ENCODE measurements at places on chromosomes 13 and 19. TPM values are rescaled to one million over a fixed set of nuclear protein-coding genes. Genes with fewer than 3 reads are reported as not detected.

GRCh38 chr13:34207872-34208271, 389.9 kb downstream of the RFC3 start:
- H3K4me3 ChIP-seq: no peak overlapping the region
- H3K27me3 ChIP-seq: no peaks in the 10 kb centered on the region

The THSD1 gene
- 9.7 TPM for polyA plus RNA-seq

The CCDC8 gene
- polyA plus RNA-seq: 5.2 TPM

DNA sequence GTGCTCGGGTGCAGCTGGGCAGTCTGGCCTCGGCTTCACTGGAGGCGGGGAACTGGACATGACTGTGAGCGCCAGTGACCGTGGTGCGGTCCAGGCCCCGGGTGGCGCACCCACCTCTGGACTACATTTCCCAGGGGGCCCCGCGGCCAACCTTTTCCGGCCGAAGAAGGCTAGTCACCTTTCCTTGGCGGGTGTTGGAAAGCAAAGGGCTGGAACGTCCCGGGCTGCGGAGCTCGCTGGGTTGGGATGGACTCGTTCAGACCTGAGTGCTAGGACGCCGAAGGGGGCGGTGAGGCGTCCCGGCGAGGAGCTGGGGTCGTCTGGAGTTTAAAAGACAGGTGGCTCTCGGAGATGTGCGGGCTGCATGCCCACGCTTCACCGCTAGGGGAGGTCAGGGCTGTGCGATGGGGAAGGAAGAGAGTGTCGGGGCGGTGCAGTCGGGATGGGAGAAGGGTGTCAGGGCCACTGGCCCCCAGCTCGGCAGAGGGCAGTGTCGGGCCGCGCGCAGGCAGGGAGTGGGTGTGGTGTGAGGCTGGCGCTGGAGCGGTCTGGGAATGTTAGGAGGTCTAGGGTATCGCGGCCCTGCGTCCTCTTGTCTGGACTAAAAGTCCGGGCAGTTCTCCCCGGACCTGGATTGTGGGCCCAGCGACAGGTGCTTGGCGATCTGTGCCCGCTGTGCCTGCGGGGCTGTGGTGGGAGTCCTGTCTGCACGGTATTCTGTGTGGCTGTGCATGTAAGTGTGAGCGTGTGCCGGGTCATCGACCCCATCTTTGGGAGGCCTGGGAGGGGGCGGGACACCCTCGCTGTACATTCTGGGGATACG, 57.1 kb downstream of the ZNF568 start:
- peak overlapping the region; percentile 74 for H3K4me3 ChIP-seq
- no peak overlapping the region for H3K27ac ChIP-seq
- peaks cover 3% of the 10 kb centered on the region for H3K4me1 ChIP-seq
- peak; percentile 7 for DNase-seq
- H3K36me3 ChIP-seq: no peaks in the 10 kb centered on the region
- no peaks in the 10 kb centered on the region for H3K27me3 ChIP-seq

GRCh38 chr13:42847891-42848663, 66.7 kb downstream of the FAM216B start:
- DNase-seq: no peak
- no peak overlapping the region for H3K27ac ChIP-seq
- no peaks in the 10 kb centered on the region for H3K36me3 ChIP-seq
- H3K4me3 ChIP-seq: no peak overlapping the region

- no peaks in the 10 kb centered on the region for H3K27me3 ChIP-seq
- H3K36me3 ChIP-seq: no peaks in the 10 kb centered on the region
- H3K27ac ChIP-seq: no peak overlapping the region
- DNase-seq: no peak
- no peak overlapping the region for H3K4me3 ChIP-seq
These were observed 19.6 kb upstream of the SLC15A1 start for GRCh38 chr13:98771838-98772611.

The ONECUT3 gene
- polyA plus RNA-seq: under 0.01 TPM

- no peaks in the 10 kb centered on the region for H3K27me3 ChIP-seq
- DNase-seq: no peak
- H3K27ac ChIP-seq: no peak overlapping the region
- peaks cover 37% of the 10 kb centered on the region for H3K4me1 ChIP-seq
These were observed 2.4 kb downstream of the ALOX5AP start for GRCh38 chr13:30737511-30738337.

DNA sequence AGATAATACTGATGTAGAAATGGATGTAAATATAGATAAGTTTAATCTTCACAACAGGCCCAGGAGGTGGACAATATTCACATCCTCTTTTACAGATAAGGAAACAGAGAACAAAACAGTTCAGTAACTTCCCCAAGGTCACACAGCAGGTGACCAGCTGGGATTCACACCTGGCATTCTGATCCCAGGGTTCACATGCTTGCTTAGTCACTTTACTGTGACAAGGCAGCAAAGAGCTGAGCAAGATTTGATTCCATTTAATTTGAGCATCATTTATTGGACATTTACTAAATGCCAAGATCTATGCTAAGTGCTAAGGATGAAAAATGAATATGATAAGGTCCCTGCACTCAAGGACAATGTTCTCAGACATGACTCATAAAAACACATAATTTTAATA, 94.1 kb upstream of the STARD13 start:
- H3K4me3 ChIP-seq: no peak overlapping the region
- no peak overlapping the region for H3K27ac ChIP-seq
- DNase-seq: no peak
- H3K36me3 ChIP-seq: no peaks in the 10 kb centered on the region
- no peaks in the 10 kb centered on the region for H3K27me3 ChIP-seq

- peaks cover 11% of the 10 kb centered on the region for H3K36me3 ChIP-seq
- H3K4me3 ChIP-seq: no peak overlapping the region
- H3K27ac ChIP-seq: no peak overlapping the region
- peaks cover 12% of the 10 kb centered on the region for H3K4me1 ChIP-seq
- no peaks in the 10 kb centered on the region for H3K27me3 ChIP-seq
These were observed 5.3 kb downstream of the CARM1 start for GRCh38 chr19:10876459-10877240.

DNA sequence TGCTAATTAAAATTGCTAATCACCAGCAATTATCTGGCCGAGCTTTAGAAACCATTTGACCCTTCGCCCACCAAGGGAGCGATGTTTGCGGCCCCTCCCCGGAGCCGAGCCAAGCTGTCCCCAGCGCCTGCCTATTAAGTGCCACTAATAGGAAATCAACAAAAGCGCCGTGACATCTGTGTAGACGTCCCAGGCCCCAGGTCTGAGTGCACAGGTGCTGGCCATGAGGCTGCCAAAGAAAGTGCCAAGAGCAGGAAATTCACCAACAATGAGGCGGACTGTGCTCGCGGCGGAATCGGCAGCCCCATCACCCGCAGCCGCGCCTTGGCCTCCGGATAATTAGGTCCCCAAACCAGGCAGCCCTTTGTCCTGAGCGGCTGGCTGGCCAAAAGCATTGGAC, 44.5 kb upstream of the SPACA7 start:
- H3K4me1 ChIP-seq: no peaks in the 10 kb centered on the region
- H3K36me3 ChIP-seq: no peaks in the 10 kb centered on the region
- DNase-seq: no peak
- H3K27me3 ChIP-seq: peaks cover 23% of the 10 kb centered on the region

DNA sequence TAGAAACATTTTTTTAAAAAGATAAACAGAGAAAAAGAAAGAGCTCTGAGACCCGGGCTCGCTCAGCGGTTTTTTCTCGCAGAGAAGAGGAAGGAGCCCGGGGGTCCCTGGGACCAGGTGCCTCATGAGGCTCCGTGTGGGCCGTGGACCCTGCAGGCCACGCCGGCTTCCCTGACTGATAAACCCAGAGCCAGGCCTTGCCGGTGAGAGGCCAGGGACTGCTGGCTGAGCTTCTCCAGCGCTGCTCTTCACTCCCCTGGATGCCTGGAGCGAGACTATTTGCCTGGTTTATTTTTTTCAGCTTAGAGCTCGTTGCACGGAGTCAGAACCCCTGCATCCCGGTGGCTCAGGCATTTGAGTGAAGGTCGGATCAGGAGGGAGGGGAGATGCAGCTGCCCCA, 53.4 kb upstream of the F7 start:
- DNase-seq: no peak
- H3K4me1 ChIP-seq: no peaks in the 10 kb centered on the region
- H3K36me3 ChIP-seq: no peaks in the 10 kb centered on the region
- no peak overlapping the region for H3K27ac ChIP-seq
- no peaks in the 10 kb centered on the region for H3K27me3 ChIP-seq

- no peaks in the 10 kb centered on the region for H3K36me3 ChIP-seq
- no peak overlapping the region for H3K4me3 ChIP-seq
- DNase-seq: no peak
- peaks cover 8% of the 10 kb centered on the region for H3K4me1 ChIP-seq
- H3K27me3 ChIP-seq: no peaks in the 10 kb centered on the region
- H3K27ac ChIP-seq: peak overlapping the region; percentile 8
These were observed 133.2 kb downstream of the VWA8 start for GRCh38 chr13:41827507-41828213.

The FXYD7 gene
- not detected for polyA plus RNA-seq

- H3K4me3 ChIP-seq: no peak overlapping the region
- H3K27me3 ChIP-seq: peaks cover 57% of the 10 kb centered on the region
- no peaks in the 10 kb centered on the region for H3K36me3 ChIP-seq
- H3K27ac ChIP-seq: no peak overlapping the region
These were observed 7.1 kb upstream of the POU4F1 start for GRCh38 chr13:78610381-78610883.

GRCh38 chr19:2119921-2120785, 23.4 kb downstream of the IZUMO4 start:
- H3K27ac ChIP-seq: no peak overlapping the region
- DNase-seq: no peak
- H3K36me3 ChIP-seq: peaks cover 58% of the 10 kb centered on the region
- H3K4me3 ChIP-seq: no peak overlapping the region
- H3K27me3 ChIP-seq: no peaks in the 10 kb centered on the region
- no peaks in the 10 kb centered on the region for H3K4me1 ChIP-seq

The HNRNPA1L2 gene
- 7.2 TPM for polyA plus RNA-seq

- no peaks in the 10 kb centered on the region for H3K27me3 ChIP-seq
- no peaks in the 10 kb centered on the region for H3K36me3 ChIP-seq
- no peak overlapping the region for H3K4me3 ChIP-seq
- no peaks in the 10 kb centered on the region for H3K4me1 ChIP-seq
- no peak for DNase-seq
These were observed 14.1 kb upstream of the PCDH8 start for GRCh38 chr13:52862358-52863206.

DNA sequence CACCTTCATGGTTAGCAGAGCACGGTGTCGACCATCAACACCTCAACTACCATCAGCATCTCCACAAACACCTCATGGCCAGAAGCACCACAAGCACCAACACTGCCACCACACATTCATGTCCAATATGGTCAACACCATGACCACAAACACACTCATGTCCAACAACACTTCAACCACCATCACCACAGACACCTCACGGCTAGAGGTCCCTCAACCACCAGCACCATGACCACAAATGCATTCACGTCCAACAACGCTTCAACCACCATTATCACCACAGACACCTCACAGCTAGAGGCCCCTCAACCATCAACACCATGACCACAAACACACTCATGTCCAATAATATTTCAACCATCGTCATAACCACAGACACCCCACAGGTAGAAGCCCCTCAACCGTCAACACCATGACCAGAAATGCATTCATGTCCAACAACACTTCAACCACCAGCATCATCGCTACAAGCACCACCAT, 10.2 kb downstream of the TRAPPC5 start:
- no peak overlapping the region for H3K27ac ChIP-seq
- H3K4me1 ChIP-seq: no peaks in the 10 kb centered on the region
- H3K27me3 ChIP-seq: no peaks in the 10 kb centered on the region
- no peaks in the 10 kb centered on the region for H3K36me3 ChIP-seq

- no peak for DNase-seq
- peaks cover 8% of the 10 kb centered on the region for H3K4me1 ChIP-seq
- no peak overlapping the region for H3K27ac ChIP-seq
- H3K36me3 ChIP-seq: no peaks in the 10 kb centered on the region
- H3K4me3 ChIP-seq: no peak overlapping the region
- no peaks in the 10 kb centered on the region for H3K27me3 ChIP-seq
These were observed 85.4 kb downstream of the COL4A1 start for GRCh38 chr13:110221406-110222117.

Data from keratinocyte (primary cell).